ENCODE measurements at places on chromosomes 7 and 10.

DNA sequence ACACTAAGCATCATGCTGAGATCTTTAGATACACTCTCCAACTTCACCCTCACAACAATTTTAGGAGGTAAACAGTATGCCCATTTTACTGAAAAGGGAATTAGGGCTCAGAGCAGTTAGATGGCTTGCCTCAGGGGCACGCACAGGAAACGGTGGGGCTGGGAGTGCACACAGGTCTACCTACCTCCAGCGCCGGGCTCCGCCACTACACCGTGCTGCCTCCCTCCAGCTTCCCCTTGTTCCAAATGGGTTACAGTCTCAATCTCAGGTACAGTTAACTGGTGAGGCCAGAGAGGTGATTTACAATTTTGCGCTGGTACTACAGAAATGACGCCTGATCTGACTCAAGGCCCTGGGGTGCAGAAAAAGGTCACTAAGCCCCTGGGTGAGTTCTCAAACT, 142.0 kb downstream of the NOC3L start:
- DNase-seq, result no peak

GRCh38 chr10:131829156-131829930, 71.5 kb upstream of the PPP2R2D start:
- no peak for DNase-seq

DNA sequence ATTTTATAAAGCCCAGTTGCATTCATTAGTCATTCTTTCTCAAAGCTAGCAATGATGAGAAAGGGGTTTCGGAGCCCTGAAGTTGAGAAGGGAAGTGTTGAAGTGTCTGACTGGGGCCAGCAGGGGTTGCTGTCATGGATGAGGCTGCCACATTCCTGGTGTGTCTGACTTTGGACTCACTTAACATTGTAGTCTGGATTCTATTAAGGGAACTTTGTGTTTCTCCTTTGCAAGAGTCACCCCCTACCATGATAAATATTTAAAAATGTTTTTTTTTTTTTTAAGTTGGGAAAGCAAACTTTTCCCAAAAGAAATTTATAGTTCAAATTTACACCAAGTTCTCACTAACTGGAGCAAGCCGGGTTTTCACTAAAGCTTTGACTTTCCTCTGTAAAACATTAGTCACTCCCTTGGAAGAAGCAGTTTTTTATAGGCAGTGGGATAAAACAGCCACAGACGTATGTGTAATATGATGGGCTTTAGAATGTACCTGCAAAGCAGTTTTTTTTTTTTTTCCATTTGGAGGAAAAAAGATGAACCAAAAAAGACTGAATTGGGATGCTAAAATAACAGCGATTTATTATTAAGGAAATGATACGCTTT, 243.6 kb downstream of the TWIST1 start:
- no peak for DNase-seq

DNA sequence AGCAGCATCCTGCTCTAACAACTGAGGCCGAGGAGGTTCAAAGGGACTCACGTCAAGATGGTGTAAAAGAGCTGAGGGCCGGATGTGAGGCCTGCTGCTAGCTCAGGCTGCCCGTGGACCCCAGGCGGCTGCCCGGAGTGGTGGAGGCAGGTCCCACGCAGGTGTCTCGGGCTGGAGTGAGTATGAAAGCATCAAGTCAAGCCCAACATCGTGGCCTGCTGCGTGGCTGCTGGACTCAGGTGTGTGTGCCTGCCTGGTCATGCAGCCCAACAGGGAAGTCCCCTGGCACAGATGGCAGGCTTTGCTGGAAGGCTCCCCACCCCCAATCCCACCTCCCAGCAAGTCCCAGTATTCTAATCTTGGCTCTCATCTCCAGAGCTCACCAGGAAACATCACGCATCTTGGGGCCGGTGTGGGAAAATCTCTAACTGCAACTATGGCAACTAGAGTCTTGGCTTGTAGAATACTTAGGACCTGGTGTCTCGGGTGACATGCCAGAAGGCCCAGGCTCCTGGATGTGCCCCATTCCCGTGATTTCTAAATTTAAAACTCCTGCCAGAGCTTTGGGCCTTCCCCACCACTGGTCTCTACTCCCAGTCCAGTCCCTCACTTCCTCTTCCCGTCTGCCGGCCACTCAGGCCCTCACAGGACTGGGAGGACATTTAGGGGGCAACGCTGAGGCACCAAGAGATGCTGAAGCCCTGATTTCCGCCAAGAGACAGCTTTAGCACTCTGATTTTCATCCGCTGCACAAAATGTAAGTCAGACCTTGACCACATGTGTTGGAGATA, 85.9 kb downstream of the PRKAG2 start:
- no peak for DNase-seq

DNA sequence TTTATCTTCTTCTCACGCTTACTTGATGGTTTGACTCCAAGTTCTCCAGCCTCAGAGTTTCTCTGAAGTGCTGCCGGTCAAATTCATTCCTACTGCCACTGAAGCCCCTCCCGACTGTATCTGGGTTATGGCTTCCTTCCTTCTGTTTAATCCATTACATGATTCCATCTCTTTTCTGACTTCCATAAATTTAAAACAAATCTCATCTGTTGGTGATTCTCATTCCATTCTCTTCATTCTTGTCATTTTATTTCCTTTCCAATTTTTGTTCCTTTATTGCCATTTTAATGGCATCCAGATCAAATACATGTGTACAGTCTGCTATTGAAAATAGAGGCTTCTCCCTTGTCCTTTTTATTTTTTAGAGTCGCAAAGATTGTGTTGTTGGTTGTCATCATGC, 25.4 kb upstream of the HIBADH start:
- no peak for DNase-seq

DNA sequence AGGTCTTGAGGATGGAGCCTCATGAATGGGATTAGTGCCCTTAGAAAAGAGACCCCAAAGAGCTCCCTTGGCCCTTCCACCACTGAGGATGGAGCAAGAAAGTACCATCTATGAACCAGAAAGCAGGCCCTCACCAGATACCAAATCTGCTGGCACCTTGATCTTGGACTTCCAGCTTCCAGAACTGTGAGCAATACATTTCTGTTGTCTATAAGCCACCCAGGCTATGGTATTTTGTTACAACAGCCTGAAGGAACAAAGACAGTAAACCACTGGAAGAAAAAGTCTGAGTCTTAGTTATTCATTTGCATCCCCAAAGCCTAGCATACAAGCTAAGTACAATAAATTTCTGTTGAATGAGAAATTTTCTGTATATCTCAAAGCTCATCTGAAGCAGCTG, 37.9 kb upstream of the TNS3 start:
- no peak for DNase-seq

- no peak for DNase-seq
Measured at GRCh38 chr7:134085311-134085710, 41.8 kb upstream of the LRGUK start.

All from NCI-H1417 treated with DMSO at 0.1 percent for 48 hours (cell line).